ENCODE measurements at places on chromosomes 7 and 10.

DNA sequence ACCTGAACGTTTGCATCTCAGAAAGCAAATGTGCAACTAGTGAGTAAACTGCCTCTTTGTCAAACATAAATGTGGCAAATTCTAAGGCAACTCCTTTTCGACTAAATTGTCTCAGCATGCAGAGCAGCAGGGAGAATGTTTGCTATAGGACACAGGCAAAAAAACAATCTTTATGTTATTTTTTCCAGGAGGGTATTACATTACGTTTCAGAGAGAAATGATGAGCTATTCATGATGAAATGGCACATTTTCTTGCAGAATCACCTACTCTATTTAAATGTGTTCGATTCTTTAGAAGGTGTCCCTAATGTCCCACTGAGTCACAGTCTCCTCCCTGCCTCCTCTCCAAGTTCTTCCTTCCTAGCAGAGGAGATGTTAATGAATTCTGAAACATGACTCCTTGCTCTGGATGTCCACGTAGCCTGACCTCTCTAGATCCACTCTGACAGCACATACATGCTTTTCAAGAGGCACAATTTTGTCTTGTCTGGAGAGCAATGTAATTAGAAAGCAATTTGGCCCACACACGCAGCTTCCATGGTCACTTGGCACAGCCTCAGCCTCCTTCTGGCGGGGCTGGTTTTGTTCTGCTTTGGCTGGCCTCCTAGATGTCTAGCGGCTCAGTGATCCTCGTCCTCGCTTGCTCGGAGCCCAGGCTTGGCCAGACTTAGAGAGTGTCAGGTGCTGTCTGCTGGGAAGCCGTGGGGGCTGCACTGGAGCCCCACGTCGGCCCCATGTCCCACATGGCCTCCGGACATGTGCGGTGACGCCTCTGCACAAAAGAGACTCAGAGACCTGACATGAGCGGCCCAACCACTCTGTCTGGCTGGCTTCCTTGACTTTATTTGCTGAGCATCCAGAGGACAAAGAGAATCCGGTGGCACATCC, 125.7 kb upstream of the ZNF438 start:
- DNase-seq: no peak

DNA sequence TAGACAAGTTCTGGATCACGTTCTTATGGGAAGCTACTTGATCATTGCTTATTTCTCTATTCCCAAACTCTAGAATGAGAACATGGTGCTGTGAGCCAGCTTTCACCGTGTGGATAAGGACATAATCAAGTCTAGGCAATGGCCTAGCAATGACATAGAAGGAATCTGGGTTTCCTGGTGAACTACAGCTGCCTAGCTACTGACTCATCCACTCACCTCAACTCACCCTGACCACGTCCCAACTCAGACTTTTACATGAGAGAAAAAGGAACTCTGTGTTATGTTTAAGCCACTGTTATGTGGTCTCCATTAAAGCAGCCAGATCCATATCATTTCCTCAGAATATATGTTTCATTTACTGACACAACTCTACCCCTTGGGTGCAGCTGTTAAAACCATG, 18.8 kb upstream of the MET start:
- no peak for DNase-seq

- DNase-seq: peak; percentile 50
Observed at GRCh38 chr10:32937911-32938424, 20.1 kb downstream of the ITGB1 start.

DNA sequence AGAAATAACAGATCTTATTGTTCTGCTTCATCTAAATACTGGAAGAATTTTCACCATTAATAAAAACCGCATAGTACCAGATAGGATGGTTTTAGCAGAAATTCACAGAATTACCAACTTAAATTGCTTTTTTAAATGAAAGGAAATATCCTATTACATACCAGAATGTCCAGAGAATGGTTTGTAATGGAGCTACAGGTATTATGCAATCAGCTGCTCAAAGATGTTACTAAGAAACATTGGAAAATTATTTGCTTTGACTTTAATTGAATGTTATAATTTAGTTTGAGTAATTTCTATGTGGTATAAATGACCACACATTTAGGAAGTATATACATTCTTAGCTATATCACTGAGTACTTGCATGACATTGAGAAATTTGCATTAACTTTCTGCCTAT, 338.3 kb downstream of the ETV1 start:
- no peak for DNase-seq

DNA sequence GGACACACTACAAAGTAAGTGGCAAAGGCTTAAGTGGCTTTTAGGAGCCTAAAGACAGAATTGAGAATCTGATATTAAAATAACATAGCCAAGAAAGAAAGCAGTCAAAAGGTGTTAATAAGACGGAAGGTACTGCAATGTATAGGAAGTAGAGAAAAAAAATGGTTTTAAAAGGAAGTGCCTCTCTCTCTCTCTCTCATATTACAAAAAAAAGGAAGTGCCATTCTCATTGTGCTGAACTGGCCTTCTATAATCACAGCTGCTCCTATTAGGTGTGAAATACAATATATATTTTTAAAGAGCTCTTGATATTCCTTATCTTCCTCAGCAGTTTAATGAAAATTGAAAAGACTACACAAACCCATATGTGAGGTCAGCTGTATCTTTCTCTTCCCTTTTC, 199.4 kb upstream of the NPVF start:
- peak; percentile 6 for DNase-seq

GRCh38 chr10:77686096-77686495, 48.5 kb upstream of the KCNMA1 start:
- no peak for DNase-seq

DNA sequence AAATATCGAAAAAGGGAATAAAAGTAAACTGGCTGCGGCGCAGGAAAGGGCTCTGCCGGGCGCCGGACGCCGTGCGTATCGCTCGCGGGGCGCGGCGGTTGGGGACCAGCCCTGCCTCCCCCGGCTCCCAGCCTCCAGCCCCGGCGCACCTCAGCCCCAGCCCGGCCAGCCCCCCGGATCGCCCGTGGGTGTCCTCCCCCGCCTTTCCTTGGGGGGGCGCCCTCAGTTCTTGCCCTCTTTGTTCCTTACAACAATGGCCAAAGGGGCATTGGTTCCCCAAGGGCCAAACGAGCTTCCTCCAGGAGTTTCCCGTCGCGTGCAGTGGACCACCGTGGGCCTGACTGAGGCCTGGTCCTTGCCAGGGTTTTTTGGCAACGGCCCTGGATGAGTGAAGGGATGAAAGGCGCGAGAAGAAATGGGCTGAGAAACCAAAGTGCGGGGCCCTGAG, 1.2 kb downstream of the MACROH2A2 start:
- no peak for DNase-seq

- DNase-seq: peak; percentile 8
Observed at GRCh38 chr7:148939128-148939755, 55.2 kb upstream of the EZH2 start.

DNA sequence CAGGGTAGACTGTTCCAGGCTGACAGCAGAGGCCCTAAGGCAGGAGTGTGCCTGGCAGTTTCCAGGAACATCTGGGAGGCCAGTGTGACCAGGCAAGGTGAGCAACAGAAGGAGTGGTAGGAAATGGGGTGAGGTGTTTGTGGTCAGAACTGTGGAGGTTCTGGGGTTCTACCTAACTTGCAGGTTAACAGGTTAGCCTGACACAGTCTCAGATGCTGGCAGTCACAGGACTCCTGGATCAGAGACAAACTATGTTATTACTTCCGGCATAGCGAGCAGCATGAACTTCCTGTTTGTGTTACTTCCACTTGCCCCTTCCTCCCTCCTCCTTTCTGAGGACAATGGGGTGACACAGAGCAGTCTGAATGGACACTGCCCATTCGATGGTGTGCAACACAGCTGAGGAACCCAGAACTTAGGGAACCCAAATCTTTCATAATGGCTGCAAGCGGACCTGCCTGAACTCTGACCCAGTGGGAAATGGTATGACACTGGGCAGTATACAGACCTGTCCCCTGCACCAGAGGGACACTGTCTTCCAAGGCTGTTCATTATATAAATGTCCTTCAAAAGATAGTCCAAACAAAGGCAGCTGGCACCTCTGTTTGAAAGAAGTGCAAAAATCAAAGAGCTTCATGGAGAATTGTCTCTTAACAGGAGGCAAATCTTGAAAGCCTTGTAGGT, 3.9 kb upstream of the SAR1A start:
- peak; percentile 69 for DNase-seq

- DNase-seq: no peak
Observed at GRCh38 chr10:64037071-64037661, 516.0 kb downstream of the REEP3 start.

DNA sequence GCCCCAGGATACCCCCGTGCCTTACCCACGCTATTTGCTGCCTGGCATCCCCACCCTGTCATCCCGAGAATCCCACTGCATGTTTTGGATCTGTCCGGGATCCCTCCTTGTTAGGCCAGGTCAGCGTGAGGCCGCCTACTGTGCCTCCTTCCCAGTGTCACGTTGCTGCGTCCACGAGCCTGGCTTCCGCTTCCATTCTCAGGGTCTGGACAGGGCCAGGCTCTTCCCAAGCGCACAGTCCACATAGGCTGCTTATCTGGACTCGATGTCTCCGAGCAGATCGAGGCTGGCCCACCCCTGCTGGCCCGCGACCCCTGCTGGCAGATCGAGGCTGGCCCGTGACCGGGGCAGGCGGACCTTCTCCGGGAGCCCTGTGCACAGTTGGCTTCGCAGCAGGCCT, 27.1 kb downstream of the FOXK1 start:
- no peak for DNase-seq

Data from inflammatory macrophage (primary cell).